ENCODE measurements at places on chromosomes 16 and 17. TPM values are rescaled to one million over a fixed set of nuclear protein-coding genes. Genes with fewer than 3 reads are reported as not detected.

GRCh38 chr17:65430209-65430833, 131.1 kb downstream of the AXIN2 start:
- peaks cover 2% of the 10 kb centered on the region for H3K27me3 ChIP-seq
- no peak for DNase-seq
- H3K36me3 ChIP-seq: no peaks in the 10 kb centered on the region
- H3K4me3 ChIP-seq: no peak overlapping the region

GRCh38 chr17:79926142-79926604, 86.9 kb upstream of the CBX4 start:
- no peak overlapping the region for H3K4me3 ChIP-seq
- H3K4me1 ChIP-seq: peaks cover 46% of the 10 kb centered on the region
- peaks cover 2% of the 10 kb centered on the region for H3K36me3 ChIP-seq

Gene GDPD1
- total RNA-seq: 0.71 TPM

Gene ZNF205
- not detected for total RNA-seq

Gene ABCC3
- 0.20 TPM for total RNA-seq

Gene LYRM9
- 7.5 TPM for total RNA-seq

Gene NUFIP2
- total RNA-seq: 61.0 TPM

Gene RTN4RL1
- not detected for total RNA-seq

GRCh38 chr16:4266372-4266771, 6.5 kb downstream of the TFAP4 start:
- no peak for DNase-seq
- peaks cover 20% of the 10 kb centered on the region for H3K36me3 ChIP-seq
- H3K27me3 ChIP-seq: no peaks in the 10 kb centered on the region
- no peak overlapping the region for H3K4me3 ChIP-seq

GRCh38 chr16:54620197-54620596, 310.5 kb upstream of the IRX5 start:
- H3K4me1 ChIP-seq: no peaks in the 10 kb centered on the region
- peaks cover 4% of the 10 kb centered on the region for H3K27me3 ChIP-seq
- H3K27ac ChIP-seq: no peak overlapping the region
- no peak for DNase-seq
- no peaks in the 10 kb centered on the region for H3K36me3 ChIP-seq
- H3K4me3 ChIP-seq: no peak overlapping the region

DNA sequence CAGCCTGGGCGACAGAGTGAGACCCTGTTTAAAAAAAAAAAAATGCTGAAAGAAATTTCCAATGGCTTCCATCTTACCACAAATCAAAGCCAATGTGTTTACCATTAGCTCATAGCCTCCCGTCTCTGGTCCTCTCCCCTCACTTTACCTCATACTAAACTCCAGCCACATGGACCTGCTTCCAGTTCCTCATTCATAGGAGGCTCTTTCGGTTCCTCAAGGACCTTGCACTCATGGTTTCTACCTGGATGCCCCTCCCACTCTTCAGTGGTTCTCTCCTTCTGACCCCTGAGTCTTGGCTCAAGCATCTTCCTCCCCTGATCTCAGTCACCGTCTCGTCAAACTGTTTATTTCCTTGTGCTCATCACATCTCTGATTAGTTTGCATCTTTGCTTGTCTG, 3.8 kb upstream of the DEF8 start:
- peaks cover 2% of the 10 kb centered on the region for H3K36me3 ChIP-seq
- H3K4me1 ChIP-seq: peaks cover 38% of the 10 kb centered on the region
- H3K27me3 ChIP-seq: peaks cover 8% of the 10 kb centered on the region
- H3K27ac ChIP-seq: peak overlapping the region; percentile 10
- no peak for DNase-seq

Gene RAMP2
- total RNA-seq: not detected

GRCh38 chr17:18980682-18981334, 23.8 kb downstream of the FAM83G start:
- H3K27ac ChIP-seq: no peak overlapping the region
- H3K36me3 ChIP-seq: peaks cover 53% of the 10 kb centered on the region
- DNase-seq: no peak
- H3K4me1 ChIP-seq: no peaks in the 10 kb centered on the region
- H3K4me3 ChIP-seq: no peak overlapping the region
- no peaks in the 10 kb centered on the region for H3K27me3 ChIP-seq

DNA sequence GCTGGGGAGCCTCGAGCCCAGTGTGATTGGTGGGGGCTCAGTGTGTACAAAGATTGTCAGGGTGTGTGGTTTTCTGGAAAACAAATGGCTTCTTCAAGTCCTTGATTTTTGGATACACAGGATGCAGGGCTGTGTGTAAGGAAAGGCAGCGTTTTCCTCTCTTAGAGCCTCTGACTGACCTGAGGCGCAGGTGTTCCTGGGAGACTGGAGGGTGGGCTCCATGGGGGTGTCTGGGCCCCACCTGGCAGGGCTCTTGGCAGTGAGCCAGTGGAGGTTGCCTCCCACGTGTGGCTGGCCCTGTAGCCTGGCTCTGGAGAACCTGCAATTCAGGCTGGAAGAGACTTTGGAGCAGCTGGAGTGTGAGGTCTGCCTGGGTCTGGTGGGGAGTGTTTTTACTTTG, 5.0 kb downstream of the FOXK2 start:
- no peak for DNase-seq

DNA sequence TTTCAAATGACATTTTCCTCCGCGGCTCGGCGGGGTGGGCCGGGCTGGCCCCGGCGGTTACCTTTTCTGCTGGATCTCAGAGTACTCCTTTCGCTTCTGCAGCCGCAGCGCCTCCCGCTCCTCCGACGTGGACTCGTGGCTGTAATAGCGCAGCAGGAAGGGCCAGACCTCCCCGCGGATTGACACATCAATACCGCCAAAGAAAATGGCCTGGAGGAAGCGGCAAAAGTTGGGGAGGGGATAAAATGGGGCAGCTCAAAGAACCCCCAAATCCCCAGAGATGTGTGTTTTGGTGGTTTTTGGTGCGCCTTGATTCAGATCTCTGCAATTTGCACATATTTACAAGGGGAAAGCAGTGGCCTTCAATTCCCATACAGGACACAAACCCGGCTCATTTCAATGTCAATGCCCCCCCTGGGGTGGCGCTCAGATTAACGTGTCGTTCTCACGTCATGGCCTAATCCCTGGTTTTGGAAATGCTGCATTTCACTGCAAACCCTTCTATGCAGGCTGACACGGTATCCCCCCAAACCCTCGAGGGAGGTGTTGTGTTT, 85.9 kb downstream of the TBC1D16 start:
- no peaks in the 10 kb centered on the region for H3K27me3 ChIP-seq
- no peak overlapping the region for H3K4me3 ChIP-seq
- no peak overlapping the region for H3K27ac ChIP-seq

Gene TBC1D3I
- total RNA-seq: 4.4 TPM

DNA sequence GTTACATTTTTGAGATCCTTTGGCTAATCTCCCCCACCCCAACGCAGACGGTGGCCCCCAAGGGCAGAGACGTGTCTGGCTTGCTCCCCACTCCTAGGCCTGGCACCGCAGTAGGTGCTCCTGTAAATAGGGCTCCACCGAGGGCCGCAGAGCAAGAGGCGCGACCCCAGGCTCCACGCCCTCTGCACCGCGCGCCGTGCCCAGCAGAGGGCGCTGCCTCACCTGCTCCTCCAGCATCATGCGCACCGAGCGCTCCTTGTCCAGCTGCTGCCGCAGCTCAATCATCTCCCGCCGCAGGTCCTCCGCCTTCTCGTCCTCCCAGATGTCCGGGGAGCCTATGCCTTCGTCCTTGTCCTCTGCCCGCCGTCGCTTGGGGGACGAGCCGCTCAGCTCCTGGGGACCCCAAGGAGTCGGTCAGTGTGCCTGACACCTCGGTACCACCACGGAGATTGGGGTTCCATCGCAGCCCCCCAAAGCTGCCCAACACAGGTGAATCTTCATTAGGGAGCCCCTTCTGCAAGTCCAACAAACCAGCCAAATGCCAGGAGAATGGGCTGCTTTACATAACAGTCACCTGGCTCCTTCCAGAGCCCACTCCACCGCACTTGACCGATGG, 11.2 kb downstream of the TFAP4 start:
- DNase-seq: no peak
- peaks cover 41% of the 10 kb centered on the region for H3K36me3 ChIP-seq
- no peaks in the 10 kb centered on the region for H3K27me3 ChIP-seq
- H3K4me3 ChIP-seq: no peak overlapping the region
- H3K27ac ChIP-seq: no peak overlapping the region
- no peaks in the 10 kb centered on the region for H3K4me1 ChIP-seq

- no peaks in the 10 kb centered on the region for H3K4me1 ChIP-seq
- H3K27ac ChIP-seq: no peak overlapping the region
- no peaks in the 10 kb centered on the region for H3K27me3 ChIP-seq
- no peak overlapping the region for H3K4me3 ChIP-seq
Observed at GRCh38 chr17:80313160-80313829, 52.6 kb downstream of the RNF213 start.

GRCh38 chr16:88816736-88817535, 5.2 kb upstream of the APRT start:
- H3K27me3 ChIP-seq: no peaks in the 10 kb centered on the region
- no peaks in the 10 kb centered on the region for H3K36me3 ChIP-seq
- no peak overlapping the region for H3K27ac ChIP-seq
- H3K4me1 ChIP-seq: peaks cover 4% of the 10 kb centered on the region
- no peak for DNase-seq
- H3K4me3 ChIP-seq: no peak overlapping the region

Gene CCL4L2
- total RNA-seq: 18.7 TPM

DNA sequence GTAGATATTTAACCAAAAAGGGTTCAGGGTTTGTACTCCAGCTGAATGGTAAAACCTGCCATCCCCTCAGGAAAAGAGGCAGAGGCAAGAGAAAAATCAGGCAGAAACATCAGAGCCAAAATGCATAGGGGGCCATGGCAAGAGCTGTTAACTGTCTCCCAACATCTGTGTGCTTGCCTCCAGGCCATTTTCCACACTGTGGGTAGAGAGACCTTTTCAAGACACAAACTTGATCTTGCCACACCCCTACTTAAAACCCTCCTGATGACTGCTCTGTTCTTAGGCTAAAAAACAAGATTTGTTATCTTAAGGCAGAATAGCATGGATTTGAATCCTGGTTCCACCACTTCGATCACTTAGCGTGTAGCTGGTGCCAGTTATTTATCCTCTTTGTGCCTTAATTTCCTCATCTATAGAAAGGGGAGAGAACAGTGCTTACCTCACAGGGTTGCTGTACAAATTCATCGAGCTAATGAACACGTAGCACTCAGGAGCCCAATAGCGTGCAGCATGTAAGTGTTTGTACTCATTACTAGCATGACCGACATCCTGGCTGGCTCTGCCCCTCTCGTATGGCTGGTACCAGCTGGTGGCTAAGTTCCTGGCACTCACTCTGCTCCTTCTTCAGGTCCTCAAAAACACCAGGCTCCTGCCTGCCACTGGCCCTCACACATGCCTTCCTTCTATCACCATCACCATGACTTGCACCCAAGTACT, 25.8 kb downstream of the STAT3 start:
- DNase-seq: no peak
- peaks cover 69% of the 10 kb centered on the region for H3K4me1 ChIP-seq
- H3K36me3 ChIP-seq: peaks cover 36% of the 10 kb centered on the region

GRCh38 chr17:64343833-64344637, 46.6 kb downstream of the PECAM1 start:
- no peaks in the 10 kb centered on the region for H3K4me1 ChIP-seq
- H3K27ac ChIP-seq: no peak overlapping the region
- no peak for DNase-seq
- peaks cover 55% of the 10 kb centered on the region for H3K36me3 ChIP-seq
- H3K27me3 ChIP-seq: no peaks in the 10 kb centered on the region

GRCh38 chr17:31216031-31216751, 80.8 kb downstream of the OMG start:
- peaks cover 9% of the 10 kb centered on the region for H3K36me3 ChIP-seq
- no peak for DNase-seq
- no peaks in the 10 kb centered on the region for H3K4me1 ChIP-seq
- no peaks in the 10 kb centered on the region for H3K27me3 ChIP-seq
- H3K4me3 ChIP-seq: no peak overlapping the region

Gene PDE6G
- total RNA-seq: 0.42 TPM

- DNase-seq: no peak
- H3K36me3 ChIP-seq: peaks cover 11% of the 10 kb centered on the region
- H3K4me1 ChIP-seq: peaks cover 85% of the 10 kb centered on the region
- no peak overlapping the region for H3K27ac ChIP-seq
- H3K4me3 ChIP-seq: peak overlapping the region; percentile 11
Observed at GRCh38 chr16:89408315-89408714, 82.0 kb downstream of the ANKRD11 start.

GRCh38 chr17:28112606-28113005, 70.1 kb downstream of the NLK start:
- no peak overlapping the region for H3K4me3 ChIP-seq
- no peak for DNase-seq
- H3K27ac ChIP-seq: no peak overlapping the region
- peaks cover 10% of the 10 kb centered on the region for H3K36me3 ChIP-seq

GRCh38 chr17:14747603-14747950, 446.7 kb downstream of the HS3ST3B1 start:
- no peak overlapping the region for H3K4me3 ChIP-seq
- no peaks in the 10 kb centered on the region for H3K36me3 ChIP-seq
- H3K27me3 ChIP-seq: peaks cover 6% of the 10 kb centered on the region
- no peak for DNase-seq
- no peak overlapping the region for H3K27ac ChIP-seq
